ENCODE measurements at places on chromosomes 3 and 15. TPM values are rescaled to one million over a fixed set of nuclear protein-coding genes. Genes with fewer than 3 reads are reported as not detected.

The NGLY1 gene
- 44.5 TPM for total RNA-seq

GRCh38 chr15:77659350-77660321 is 26.9 kb upstream of the LINGO1 start:
- H3K4me3 ChIP-seq, result no peak overlapping the region
- peak; percentile 44 for DNase-seq
- H3K27me3 ChIP-seq, result peaks cover 21% of the 10 kb centered on the region
- H3K27ac ChIP-seq, result no peak overlapping the region
- H3K4me1 ChIP-seq, result no peaks in the 10 kb centered on the region

- H3K36me3 ChIP-seq, result no peaks in the 10 kb centered on the region
- peaks cover 36% of the 10 kb centered on the region for H3K27me3 ChIP-seq
- no peak overlapping the region for H3K4me3 ChIP-seq
These were observed 47.4 kb upstream of the P3H2 start for GRCh38 chr3:190167936-190168680.

The RASL12 gene
- total RNA-seq, result 0.40 TPM

- H3K36me3 ChIP-seq, result no peaks in the 10 kb centered on the region
- DNase-seq, result no peak
- H3K27ac ChIP-seq, result peak overlapping the region; percentile 68
- no peak overlapping the region for H3K4me3 ChIP-seq
These were observed 9.8 kb upstream of the TMEM115 start for GRCh38 chr3:50369012-50369670.

GRCh38 chr15:87680208-87680607 is 576.3 kb downstream of the NTRK3 start:
- DNase-seq, result no peak
- no peaks in the 10 kb centered on the region for H3K36me3 ChIP-seq
- H3K27ac ChIP-seq, result no peak overlapping the region
- H3K4me1 ChIP-seq, result no peaks in the 10 kb centered on the region

The CYP8B1 gene
- total RNA-seq, result not detected

The ACP3 gene
- total RNA-seq, result 9.1 TPM

- no peak overlapping the region for H3K27ac ChIP-seq
- no peak overlapping the region for H3K4me3 ChIP-seq
- H3K36me3 ChIP-seq, result peaks cover 5% of the 10 kb centered on the region
These were observed 68.5 kb downstream of the TMCC1 start for GRCh38 chr3:129824926-129825541.

- no peak for DNase-seq
- no peaks in the 10 kb centered on the region for H3K4me1 ChIP-seq
- no peaks in the 10 kb centered on the region for H3K36me3 ChIP-seq
- H3K27me3 ChIP-seq, result no peaks in the 10 kb centered on the region
- no peak overlapping the region for H3K27ac ChIP-seq
- no peak overlapping the region for H3K4me3 ChIP-seq
These were observed 93.3 kb upstream of the TRIM42 start for GRCh38 chr3:140584549-140584948.

- no peaks in the 10 kb centered on the region for H3K4me1 ChIP-seq
- H3K36me3 ChIP-seq, result no peaks in the 10 kb centered on the region
- H3K4me3 ChIP-seq, result no peak overlapping the region
- H3K27ac ChIP-seq, result no peak overlapping the region
These were observed 81.4 kb downstream of the IL12A start for GRCh38 chr3:160069986-160070385.

DNA sequence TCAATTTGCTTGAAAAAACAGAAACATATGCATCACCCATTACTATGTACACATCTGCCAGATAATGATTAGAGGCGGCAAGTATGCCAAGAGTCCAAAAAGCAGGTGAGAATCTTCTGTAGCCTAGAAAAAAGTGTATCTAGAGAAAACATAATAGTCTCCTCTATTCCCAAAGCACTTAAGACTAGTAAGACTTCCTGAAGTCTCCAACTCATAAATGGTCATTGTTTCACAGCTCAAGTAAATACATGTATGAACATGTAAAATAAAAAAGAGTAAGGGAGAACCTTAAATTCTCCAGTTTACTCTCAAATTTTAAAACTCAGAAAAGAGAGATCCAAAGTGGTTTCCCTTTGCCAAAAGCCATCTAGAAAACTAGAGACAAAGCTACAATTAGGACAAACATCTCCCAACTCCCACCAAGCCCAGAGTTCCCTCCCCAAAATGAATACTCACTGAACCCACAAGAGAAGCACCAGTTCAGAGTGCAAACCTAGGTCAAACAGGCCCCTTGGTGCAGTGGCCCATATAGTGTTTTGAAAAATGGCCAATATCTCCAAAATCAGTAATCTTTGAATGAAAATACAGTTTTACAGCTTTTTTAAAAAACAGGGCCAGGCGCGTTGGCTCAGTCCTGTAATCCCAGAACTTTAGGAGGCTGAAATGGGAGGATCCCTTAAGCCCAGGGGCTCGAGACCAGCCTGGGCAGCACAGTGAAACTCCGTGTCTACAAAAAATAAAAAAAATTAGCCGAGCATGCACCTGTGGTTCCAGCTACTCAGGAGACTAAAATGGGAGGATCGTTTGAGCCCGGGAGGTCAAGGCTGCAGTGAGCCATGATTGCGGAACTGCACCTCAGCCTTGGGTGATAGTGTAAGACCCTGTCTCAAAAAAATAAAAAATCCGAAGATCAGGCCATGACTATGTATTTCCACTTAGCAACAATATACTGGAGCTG is 11.0 kb upstream of the MAP4 start:
- H3K4me1 ChIP-seq, result peaks cover 14% of the 10 kb centered on the region
- H3K27ac ChIP-seq, result peak overlapping the region; percentile 5
- no peak for DNase-seq
- no peaks in the 10 kb centered on the region for H3K36me3 ChIP-seq
- H3K27me3 ChIP-seq, result no peaks in the 10 kb centered on the region

DNA sequence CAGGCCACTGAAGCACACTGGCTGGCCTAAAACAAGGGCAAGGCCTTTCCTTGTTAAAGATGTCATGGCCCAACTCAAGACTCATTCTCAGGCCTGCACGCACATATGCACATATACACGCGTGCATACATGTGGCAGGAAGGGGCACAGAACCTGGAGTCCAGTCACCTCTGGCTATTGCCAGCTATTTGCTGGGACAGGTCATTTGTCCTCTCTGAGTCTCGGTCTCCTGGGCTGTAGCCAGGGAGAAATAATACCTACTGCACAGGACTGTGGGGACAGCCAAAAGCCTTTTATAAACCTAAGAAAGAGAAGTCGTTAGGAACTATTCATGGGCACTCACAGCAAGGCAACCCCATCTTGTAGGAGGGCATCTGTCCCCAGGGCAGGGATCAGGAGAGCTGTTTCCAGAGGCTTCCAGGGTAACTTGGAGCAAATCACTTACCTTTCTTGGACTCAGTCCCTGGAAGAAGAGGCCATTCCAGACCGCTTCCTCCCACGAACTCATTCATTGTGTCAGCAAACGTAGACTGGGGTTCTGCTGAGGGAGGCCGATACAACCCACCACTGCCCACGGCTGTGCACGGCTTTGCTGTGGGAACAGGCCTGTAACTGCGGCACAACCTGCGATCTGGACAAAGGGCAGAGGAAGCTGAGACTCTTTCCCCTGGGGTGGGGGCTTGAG is 41.1 kb upstream of the RHO start:
- peaks cover 16% of the 10 kb centered on the region for H3K36me3 ChIP-seq
- H3K27ac ChIP-seq, result no peak overlapping the region
- H3K27me3 ChIP-seq, result no peaks in the 10 kb centered on the region

DNA sequence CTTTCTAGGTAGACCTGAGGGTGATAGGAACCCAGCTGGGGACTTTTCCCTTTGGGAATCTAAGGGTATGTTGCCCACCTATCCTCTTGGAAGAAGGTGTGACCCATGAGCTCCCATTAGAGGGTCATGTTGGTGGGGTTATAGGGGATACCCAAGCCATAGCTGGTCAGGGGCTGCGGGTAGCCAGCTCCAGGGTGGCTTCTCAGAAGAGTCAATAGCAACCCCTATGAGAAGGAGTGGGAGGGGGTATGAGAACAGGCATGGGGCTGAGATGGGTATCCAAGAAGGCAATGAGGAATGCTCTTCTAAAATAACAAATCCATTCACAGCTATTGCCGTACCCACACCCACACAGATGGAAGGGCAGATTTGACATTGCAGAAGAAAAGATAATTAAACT is 217.8 kb downstream of the UACA start:
- peaks cover 28% of the 10 kb centered on the region for H3K27me3 ChIP-seq
- no peak overlapping the region for H3K4me3 ChIP-seq
- no peak for DNase-seq
- H3K36me3 ChIP-seq, result no peaks in the 10 kb centered on the region
- H3K4me1 ChIP-seq, result no peaks in the 10 kb centered on the region

GRCh38 chr3:146250449-146251382 is at the start of gene PLSCR4:
PLSCR4 (minus strand) TSS chr3:146251105; CDS start chr3:146222071, 29,034 bp downstream.
- H3K27me3 ChIP-seq, result no peaks in the 10 kb centered on the region
- peaks cover 11% of the 10 kb centered on the region for H3K4me1 ChIP-seq
- H3K4me3 ChIP-seq, result peak within 1 kb of the TSS; percentile 86
- H3K27ac ChIP-seq, result peak within 1 kb of the TSS; percentile 89
- peak; percentile 18 for DNase-seq
